ENCODE measurements at places on chromosomes 12 and 14. TPM values are rescaled to one million over a fixed set of nuclear protein-coding genes. Genes with fewer than 3 reads are reported as not detected.
A peak's percentile ranks its signal among the peaks of the same experiment; 100 is the strongest.

DNA sequence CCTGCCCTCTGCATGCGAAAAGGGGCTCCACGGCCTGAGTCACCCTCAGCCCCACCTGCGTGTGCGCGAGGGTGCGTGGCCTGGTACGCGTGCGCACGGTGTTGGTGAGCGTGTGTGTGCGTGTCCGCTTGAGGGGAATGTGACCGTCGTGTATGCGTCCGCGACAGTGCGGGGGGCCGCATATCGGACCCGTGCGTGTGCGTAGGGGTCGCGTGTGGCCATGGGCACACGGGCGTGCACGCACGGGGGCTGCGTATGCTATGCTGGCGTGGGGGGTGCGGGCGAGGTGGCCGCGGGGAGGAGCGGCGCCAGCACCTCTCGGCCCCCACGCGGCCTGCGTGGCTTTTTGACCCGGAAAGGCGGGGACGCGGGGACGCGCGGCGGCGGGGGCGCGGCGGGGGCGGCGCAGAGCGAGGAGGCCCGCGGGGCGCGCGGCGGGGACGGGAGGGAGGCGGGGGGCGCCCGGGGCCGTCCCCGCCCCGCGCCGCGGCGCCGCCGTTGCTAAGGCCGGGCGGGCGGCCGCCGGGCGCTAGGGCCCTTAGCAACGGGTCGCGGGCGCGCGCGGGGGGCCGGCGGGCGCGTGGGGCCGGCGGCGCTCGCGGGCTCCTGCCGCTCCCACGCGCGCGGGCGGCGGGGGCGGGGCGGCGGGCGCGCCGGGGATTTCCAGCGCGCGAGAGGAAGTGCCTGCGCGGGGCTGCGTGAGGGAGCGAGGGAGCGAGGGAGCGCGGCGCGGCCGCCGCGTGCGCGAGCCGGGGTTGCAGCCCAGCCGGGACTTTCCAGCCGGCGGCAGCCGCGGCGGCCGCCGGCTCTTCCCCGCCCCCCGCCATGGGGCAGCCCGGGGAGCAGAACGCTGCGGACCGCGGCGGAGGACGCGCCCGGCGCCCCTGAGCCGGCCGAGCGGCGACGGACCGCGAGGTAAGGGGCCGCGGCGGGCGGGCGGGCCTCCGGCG is at the start of gene TRAF3:
Gene TRAF3, plus strand, starts transcription at position 689 of the 950 bp plus-strand sequence. CDS start 92,753 bp downstream, outside the sequence.
- peak; percentile 83 for DNase-seq

The OLR1 gene
- total RNA-seq: not detected

The RIN3 gene
- 52.6 TPM for total RNA-seq

The CLMN gene
- 0.94 TPM for total RNA-seq

The EML5 gene
- 2.6 TPM for total RNA-seq

DNA sequence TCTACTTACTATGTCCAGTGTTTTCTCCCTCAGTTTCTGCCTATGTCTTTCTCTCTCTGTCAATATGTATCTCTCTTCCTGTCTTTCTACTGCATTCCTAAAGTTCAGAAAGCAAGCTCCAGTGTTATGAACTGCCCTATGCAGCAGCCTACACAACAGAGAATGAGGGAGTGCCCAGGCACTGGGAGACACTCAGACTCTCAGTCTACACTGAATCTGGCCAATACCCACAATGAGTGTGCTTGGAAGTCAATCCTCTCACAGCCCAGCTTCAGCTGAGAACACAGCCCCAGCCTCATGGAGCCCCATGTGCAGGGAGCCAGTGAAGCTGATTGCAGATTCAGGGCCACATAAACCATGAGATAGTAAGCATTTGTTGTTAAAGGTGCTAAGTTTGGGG is 128.7 kb downstream of the ALG10 start:
- DNase-seq: no peak

GRCh38 chr12:58142991-58143390 is 201.6 kb downstream of the ATP23 start:
- no peak for DNase-seq

The CCDC91 gene
- 23.2 TPM for total RNA-seq

- DNase-seq: no peak
These were observed 115.9 kb downstream of the DERA start for GRCh38 chr12:16027002-16027401.

DNA sequence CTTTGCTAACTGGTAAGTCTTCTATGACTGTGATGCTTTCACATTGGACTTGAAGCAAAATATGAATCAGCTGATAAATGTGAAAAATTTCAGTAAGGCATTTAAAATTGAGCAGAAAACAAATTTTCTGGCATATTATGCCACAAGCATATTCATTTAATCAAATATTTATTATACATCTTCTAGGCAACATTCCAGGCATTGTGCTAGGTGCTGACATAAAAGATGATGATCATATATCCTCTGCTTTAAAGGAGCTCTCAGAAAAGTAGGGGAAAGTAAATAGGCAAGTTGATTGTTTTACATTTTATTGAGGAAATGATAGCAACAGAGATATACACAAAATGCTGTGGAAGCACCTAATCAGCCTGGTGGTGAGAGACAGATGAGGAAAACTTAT is 248.9 kb downstream of the SLC16A7 start:
- no peak for DNase-seq

GRCh38 chr12:66667906-66668305 is 11.0 kb downstream of the GRIP1 start:
- DNase-seq: no peak

The SNAPC1 gene
- 5.5 TPM for total RNA-seq

GRCh38 chr12:69476276-69477017 is 6.3 kb downstream of the FRS2 start:
- DNase-seq: no peak

The ATXN3 gene
- total RNA-seq: 28.8 TPM

DNA sequence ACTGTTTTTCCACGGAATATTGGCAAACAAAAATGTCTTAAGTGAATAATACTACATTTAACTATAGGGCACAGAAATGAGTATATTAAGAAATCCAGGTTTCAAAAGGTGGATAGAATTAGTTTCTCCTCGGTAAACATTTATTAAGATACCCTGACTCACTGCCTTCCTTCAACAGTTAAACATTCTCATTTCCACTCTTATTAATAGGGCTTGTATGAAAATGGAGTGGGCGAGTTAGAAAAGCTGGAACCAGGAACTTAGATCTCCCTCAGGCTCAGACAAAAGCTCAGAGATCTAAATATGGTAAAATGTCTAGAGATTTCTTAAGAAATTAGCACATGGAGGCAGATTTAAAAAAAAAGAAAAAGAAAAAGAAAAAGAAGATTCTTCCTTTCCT is 78.8 kb downstream of the RMST start:
- DNase-seq: no peak

DNA sequence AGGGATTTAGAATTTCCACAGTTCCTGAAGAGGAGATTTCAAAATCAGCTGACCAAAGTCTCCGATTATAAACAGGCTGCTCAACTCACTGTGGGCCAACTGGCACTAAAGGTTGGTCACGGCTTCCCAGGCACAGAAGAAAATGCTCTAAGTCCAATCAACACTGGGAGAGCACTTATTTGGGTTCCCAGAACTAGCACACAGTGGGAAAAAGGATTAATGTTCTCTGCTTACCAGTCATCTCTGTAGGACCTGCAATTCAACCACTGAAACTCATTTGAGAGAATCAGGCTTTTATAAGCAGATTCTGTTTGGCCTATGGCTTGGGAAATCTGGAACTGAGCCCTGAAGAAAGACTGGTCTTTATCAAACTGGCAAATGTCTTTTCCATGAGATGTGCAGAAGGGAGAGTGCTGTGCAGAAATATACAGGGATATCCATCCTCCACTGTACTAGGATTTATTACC is 49.4 kb downstream of the ABCC9 start:
- no peak for DNase-seq

- no peak for DNase-seq
These were observed 176.1 kb downstream of the BCAT1 start for GRCh38 chr12:24772813-24773212.

DNA sequence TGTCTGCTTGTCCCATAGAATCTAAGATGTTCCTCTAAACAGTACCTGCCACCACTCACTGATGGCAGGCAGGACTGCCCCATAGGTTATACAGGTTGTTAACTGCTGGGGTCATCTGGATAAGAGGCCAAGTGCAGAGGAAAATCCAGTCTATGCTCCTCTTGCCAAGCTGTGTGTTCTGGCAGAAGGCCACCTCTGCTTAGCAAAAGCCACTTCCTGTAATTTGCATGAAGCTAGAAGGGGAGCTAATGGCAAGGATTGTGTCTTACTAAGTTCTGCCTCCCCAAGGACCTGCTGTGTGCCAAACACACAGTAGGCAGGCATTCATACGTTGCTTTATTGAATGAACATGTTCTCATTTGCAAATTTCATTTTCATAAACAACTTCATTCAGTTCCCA is 445.4 kb downstream of the BCL11B start:
- DNase-seq: no peak

- no peak for DNase-seq
These were observed 47.1 kb downstream of the NCOR2 start for GRCh38 chr12:124520265-124520701.

The PDZRN4 gene
- not detected for total RNA-seq

The PIWIL1 gene
- not detected for total RNA-seq

DNA sequence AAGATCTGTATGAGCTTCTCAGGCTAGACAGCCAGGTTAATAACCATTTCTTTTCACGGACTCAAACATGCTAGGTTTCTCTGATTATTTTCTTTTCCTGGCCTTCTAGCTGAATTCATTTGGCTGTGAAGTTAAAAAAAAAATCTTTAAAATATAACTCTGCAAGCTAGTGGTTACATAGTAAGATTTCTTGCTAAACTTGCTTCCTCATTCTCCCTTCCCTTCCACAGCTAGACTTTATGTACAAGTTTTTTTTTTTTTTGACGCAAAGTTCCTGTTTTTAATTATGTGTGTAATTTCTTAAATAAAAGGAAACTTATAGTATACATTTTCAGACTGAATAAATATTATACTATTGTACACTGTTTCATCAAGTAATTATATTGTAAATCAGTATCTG is 145.4 kb downstream of the TMTC2 start:
- DNase-seq: no peak

The ERBB3 gene
- 1.3 TPM for total RNA-seq

Measured in activated CD4-positive, alpha-beta T cell treated with anti-CD3 and anti-CD28 coated beads, Interleukin-2, amount 10 ng/mL, durations not matched to agents 7 days and 5 days (primary cell).